ENCODE measurements at places on chromosomes 3 and 15.

DNA sequence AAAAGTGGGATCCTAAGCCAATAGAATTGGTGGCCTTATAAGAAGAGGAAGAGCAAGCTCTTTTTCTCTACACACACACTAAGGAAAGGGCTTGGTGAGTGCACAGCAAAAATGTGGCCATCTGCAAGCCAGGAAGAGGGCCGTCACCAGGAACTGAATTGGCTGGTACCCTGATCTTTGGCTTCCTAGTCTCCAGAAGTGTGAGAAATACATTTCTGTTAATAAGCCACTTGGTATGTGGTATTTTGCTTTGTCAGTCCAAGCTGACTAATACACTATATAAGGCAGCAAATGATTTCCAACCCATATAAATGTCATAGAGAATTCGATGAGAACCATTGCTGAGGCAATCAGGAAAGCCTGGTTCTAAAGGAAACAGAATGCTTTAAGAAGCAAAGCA lies 816.3 kb upstream of the SEMA6D start:
- DNase-seq: no peak

GRCh38 chr15:68391121-68391520 lies 40.8 kb downstream of the ITGA11 start:
- no peak for DNase-seq

- DNase-seq: no peak
Observed at GRCh38 chr15:63876085-63876662, 42.4 kb upstream of the HERC1 start.

DNA sequence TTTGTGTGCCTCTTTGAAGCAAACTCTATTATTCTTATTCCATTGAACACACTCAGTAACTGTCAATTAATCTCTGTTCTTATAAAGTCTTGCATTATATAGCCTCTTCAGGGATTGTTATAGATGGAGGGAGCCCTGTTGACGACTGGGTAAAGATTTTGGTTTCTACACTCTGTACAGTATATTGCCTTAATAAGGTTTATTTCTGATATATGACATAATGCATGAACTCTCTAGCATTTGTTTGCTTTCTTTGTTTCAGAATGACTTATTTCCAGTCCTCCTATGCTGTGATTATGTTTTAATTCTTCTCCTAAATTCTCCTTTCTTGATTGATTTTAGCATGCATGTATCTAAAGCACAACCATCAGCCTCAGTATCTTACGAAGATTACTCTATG lies 494.9 kb downstream of the DIPK2A start:
- no peak for DNase-seq

GRCh38 chr3:168273917-168274316 lies 178.2 kb upstream of the GOLIM4 start:
- DNase-seq: no peak

DNA sequence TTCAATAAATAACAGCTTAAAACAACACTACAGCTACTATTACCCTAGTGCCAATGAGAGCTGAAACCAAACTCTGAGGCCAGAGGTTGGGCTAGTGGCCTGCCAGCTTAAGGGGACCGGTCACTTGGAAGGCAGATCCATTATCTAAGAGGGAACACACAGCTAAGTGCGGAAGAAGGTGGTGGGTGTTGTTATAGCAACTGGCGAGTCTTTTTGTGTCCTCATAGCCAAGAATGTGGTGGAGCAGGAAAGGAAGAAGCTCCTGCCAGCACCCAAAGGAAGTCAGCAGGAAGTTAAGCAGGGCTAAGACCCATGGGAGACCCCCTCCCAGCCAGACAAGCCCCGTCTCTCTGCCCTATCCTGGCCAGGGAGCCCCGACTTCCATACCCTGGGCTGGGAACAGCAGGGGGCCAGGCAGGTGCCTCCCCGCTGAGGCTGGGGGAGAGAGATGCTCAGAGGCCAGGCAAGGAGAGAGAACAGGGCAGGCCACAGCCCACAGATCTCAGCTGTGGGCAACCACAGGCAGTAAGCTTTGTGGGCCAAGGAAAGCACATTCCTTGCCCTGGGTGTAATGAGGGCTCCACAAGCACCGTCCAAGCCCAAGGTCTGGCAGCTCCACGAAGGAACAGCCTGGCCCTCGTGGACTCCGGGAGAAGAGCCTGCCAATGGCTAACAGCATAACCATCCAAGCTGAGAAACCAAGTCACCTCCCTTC lies 34.0 kb upstream of the HRH1 start:
- DNase-seq: no peak
